Glutamatergic neuron (in vitro differentiated cells): ENCODE measurements at places on chromosomes 12 and 14. TPM values are rescaled to one million over a fixed set of nuclear protein-coding genes. Genes with fewer than 3 reads are reported as not detected.

The KRT83 gene
- total RNA-seq, result not detected

The SLC41A2 gene
- total RNA-seq, result 12.0 TPM

The IL25 gene
- not detected for total RNA-seq

The CABP1 gene
- total RNA-seq, result 0.83 TPM

The OAS1 gene
- total RNA-seq, result not detected

The TTC5 gene
- 37.4 TPM for total RNA-seq

GRCh38 chr14:23371865-23372264 is 744 bp upstream of the IL25 start:
- DNase-seq, result no peak

- DNase-seq, result no peak
Measured at GRCh38 chr14:93090826-93091555, 24.7 kb downstream of the ITPK1 start.

GRCh38 chr12:2264651-2265232 is 212.0 kb downstream of the CACNA1C start:
- no peak for DNase-seq

DNA sequence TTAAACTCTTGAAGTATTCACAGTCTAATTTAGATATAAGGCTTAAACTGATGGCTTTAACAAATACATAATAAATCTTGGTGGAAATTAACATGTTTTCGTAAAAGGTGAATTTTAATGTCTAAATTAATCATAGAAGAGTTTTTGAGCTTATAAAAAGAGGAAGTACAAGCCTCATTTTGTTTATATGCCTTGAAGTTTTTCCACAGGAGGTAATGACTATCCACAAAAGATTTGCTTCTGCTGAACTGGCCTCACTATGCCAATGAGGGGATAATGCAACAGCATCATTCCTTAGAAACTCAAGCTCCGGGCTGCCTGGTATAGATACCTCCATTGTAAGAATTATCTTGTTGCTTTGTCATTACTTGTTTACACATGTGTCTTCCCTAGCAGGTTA is 175.6 kb downstream of the DUSP6 start:
- no peak for DNase-seq

DNA sequence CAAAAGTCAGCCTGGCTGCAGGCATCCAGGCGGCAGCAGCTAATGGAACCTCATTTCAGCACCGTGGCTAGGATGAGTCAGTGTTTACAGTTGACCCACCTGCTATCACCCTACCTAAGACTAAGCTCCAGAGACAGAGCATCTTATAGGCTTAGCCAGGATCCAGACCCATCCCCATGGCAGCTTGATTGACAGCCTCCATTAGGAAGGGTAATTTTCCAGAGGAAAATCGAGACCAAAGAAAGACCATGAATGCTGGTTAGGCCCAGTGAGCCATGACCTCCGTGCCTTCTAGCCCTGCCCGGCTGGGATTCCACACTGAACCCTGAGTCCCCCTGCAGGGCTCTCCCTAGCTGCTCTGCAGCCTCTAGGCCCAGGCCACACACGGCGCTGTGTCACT is 38.7 kb downstream of the TUNAR start:
- no peak for DNase-seq

DNA sequence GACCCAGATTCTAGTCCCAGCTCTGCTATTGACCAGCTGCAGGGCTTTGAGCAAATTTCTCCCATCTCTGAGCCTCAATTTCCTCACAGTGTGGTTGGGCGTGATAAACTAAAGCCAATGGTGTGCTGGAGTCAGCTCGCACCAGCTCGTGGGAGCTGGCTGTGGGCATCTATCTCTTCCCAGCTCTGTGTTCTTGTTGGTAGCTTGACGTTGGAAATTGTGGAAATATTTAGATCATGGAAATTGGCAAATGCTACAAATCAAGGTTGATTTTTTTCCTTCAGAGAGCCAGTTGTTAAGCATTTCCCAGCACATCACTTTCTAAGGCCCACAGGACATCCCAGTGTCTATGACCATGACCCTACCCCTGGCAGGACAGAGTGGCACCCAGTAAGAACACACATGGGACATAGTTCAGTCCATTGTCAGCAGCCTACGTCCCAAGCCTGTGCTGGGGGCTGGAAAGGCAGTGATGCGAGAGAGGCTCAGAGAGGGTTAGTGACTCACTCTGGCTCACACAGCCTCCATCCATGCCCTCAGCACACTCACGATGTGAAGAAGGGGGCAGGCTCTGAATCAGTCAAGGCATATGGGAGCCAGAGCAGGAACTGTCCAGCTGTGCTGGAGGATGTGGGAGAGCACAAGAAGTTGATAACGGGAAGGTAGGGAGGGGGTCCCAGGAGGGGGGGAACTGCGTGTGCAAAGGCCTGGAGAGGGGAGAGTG is 77.6 kb downstream of the LGMN start:
- no peak for DNase-seq

DNA sequence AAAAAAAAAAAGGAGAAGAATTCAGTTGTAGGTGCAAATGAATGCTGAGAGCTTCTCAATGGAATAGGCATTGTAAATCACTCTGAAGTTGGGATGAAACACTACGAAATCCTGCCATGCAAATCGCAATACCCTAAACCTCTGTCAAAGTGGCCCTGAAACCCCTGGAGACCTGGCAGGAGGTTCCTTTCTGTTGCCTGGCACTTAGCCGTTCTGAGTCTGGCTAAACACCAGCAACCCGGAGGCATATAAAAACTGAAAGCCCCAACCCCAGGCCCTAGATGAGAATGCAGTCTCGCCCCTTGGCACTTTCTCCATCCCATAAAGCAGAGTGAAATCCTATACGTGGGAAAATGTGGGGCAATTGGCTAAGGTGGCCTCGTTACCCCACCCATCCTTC is 151.5 kb upstream of the PARP11 start:
- DNase-seq, result no peak

DNA sequence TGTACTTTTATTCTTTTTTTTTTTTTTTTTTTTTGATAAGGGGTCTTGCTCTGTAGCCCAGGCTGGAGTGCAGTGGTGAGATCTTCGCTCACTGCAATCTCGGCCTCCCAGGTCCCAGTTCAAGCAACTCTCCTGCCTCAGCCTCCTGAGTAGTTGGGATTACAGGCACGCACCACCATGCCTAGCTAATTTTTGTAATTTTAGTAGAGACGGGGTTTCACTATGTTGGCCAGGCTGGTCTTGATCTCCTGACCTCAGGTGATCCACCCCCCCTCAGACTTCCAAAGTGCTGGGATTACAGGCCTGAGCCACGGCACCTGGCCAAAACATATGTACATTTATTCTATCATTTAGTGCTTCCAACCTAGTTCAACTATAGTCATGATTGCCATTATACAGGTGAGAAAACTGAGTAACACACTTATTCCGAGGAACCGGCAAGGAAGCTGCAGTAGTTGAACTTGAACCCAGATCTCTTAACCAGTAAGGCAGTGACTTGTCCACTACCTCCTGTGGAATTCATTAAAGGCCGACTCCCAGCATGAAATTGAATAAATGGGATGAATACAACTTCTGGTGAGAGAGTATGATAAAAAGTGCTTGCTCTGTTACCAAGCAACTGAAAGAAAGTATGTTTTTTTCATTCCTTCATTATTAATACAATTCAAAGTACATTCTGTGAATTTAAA is 755 bp upstream of the ATF7IP start:
- DNase-seq, result no peak

- DNase-seq, result no peak
Measured at GRCh38 chr12:120066341-120066740, 50.2 kb downstream of the RAB35 start.

DNA sequence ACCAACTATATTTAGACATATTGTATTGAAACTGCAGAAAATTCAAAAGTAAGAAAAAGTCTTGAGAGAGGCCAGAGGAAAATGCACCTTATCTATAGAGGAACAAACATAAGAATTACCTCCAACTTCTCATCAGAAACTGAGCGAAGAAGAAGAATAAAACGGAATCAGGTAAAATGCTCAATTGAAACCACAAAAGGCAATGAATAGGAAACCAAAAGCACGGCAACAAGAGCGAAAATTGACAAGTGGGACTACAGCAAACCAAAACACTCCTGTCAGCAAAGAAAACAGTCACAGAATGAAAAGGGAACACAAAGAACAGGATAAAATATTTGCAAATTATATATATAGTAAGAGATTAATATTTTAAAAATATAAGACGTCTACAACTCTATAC is 61.9 kb upstream of the PARP11 start:
- DNase-seq, result no peak

DNA sequence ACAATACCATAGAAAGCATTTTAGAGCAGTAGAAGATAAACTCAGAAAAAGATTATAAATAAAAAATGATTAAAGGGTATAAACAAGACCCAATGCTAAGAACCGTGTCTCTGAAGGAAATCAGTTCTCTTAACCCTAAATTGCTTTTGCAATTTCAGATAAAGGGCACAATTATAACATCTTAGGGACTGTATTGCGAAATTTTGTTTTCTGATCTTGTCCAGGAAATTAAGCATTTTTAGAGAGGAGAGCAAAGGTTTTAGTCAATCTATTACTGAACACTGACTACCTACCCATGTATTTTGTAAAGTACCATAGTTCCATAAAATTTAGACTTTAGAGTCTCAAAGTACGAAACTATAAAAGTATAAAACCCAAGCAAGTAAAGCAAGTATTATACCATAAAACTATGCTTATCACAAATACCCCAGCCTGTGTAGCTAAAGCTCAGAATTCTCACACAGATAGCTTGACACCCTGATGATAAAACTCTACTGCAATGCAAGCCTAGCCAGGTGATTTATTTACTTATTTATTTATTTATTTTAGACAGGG is 6.8 kb upstream of the CHPT1 start:
- DNase-seq, result no peak

- DNase-seq, result no peak
Measured at GRCh38 chr14:50619569-50620141, 48.5 kb downstream of the SAV1 start.

GRCh38 chr12:55982319-55982936 is 8.6 kb downstream of the RAB5B start:
- DNase-seq, result no peak

DNA sequence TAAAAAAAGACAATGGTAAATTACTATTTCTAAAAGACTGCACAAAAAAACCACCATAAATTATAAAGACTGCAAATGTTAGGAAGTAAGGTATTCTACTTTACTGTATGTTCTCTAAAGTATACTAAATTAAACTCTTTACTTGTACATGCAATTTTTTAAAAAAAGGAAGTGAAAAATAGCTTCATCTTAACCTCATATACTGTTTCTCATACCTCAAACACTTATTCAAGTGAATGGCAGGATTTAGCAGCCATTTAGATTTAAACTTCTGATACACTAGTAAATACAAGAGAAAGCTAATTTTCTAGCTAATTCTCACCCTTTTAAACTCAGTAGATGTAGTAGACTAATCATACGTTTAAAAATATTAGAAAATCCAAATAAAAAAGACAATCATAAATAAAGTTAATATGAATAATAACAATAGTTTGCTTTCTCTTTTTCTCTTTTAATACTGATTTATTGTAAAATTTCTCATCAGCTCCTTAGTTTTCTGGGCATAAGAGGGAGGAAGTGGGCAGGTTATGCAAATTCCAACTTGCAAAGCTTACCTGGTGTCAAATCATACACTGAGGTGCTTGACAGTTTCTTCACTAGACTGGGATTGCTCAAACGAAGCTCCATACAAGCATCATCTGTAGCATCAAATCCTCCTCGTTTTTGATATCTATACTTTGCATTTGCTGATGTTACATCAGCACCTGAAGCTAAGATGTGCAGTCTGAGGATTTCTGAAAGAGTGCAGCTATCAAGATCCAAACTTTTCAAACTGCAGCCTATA is 71.0 kb upstream of the CFL2 start:
- no peak for DNase-seq
